Stimulated activated CD8-positive, alpha-beta memory T cell treated with anti-CD3 and anti-CD28 coated beads, Interleukin-12 subunit alpha, Interleukin-12 subunit beta, amount 100 ng/mL, for 4 hours (primary cell): ENCODE measurements at places on chromosomes 12 and 14.

DNA sequence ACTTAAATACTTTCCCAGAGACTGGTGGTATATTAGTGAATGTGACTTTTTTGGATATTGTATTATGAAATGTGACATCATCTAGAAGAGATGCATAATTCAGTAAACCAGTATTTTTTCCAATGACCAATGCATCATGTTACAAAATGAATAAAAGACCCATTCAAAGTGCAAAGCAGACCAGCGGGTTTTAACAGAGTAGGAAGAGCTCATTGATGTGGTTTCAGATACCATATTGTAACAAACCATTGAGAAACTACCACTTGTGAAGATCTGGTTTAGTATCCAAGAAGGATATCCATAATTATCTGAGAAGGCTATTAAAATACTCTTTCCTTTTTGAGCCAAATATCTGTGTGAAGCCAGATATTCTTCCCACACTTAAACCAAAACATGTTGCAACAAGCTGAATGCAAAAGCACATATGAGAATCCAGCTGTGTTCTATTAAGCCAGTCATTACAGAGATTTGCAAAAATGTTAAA is 47.7 kb downstream of the MVK start:
- DNase-seq = no peak

GRCh38 chr14:76974365-76974764 is 54.1 kb downstream of the IRF2BPL start:
- DNase-seq = no peak

DNA sequence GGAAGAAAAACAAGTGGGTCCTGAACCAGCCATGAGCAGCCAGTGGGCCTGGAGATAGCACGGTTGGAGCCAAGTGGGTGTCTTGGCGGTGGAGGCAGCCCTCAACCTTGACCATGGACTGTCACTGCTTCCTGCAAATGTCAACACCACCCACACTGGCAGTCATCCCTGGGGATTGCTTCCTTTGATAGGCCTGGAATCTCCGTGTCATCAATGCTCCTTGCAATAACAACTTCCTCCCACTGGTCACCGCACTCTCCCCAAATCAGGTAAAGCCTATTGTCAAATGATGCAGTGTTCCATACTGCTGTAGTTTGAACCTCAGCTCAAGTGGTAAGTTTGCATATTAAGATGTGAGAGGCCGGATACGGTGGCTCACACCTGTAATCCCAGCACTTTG is 129.1 kb downstream of the NTF3 start:
- DNase-seq = no peak

- no peak for DNase-seq
Observed at GRCh38 chr12:1881936-1882335, 36.5 kb downstream of the CACNA2D4 start.

DNA sequence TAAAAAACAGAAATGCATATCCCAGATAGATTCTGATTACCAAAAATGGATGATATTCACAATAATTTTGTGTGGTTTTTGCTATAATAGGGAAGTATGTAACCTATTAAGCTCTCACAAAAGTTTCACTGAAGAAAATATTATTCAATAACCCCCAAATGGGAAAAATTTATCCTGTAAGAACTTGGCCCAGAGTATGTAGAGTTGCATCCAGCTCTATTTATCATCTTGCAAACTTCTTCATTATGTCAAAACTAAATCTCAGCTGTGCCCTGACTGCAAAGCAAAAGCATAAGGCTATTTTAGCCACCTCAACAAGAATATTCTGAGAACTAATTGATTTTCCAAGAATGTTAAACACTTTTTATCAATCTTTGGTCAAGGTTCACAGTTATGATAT is 199.2 kb downstream of the PAX9 start:
- DNase-seq = no peak

- no peak for DNase-seq
Observed at GRCh38 chr12:87518036-87518435, 511.2 kb downstream of the C12orf50 start.

DNA sequence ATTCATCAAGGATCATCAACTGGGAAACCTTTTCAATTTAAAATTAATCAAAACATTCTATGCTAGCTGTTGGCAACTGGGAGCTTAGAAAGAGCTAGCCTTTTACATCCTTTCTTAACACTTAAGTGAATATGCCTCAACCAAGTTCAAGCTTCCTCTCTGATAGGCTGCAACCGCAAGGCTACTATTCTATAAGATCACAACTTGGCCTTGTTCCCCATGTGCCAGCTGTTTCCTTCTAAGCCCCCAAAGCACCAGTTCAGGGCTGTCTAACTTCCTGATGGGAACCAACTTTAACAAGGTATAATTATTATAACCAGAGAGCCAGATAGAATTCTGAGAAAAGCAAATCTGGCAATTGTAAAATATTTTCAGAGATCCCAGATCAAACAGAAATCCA is 37.0 kb downstream of the KCNC2 start:
- DNase-seq = no peak

- no peak for DNase-seq
Observed at GRCh38 chr12:113231235-113232088, 10.2 kb downstream of the TPCN1 start.

DNA sequence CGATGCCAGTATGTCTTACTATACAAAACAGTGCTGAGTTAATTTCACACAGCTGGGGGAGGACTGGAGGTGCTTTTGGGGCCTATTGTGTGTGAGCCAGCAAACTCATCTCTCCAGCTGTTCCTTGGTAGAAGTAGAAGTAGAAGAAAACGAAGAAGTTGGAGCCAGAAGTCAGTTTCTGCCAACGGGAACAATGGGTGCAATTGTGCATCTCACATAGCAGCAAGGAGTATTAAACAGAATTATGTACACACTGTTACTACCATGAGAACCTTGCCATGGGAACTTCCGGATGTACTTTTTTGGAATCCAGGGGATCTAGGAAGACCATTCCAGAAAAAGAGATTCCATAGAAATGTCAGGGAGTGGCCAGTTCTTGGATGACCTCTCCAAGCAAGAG is 88.6 kb downstream of the VCPKMT start:
- no peak for DNase-seq

- no peak for DNase-seq
Observed at GRCh38 chr14:72965249-72965648, 39.0 kb downstream of the DCAF4 start.

DNA sequence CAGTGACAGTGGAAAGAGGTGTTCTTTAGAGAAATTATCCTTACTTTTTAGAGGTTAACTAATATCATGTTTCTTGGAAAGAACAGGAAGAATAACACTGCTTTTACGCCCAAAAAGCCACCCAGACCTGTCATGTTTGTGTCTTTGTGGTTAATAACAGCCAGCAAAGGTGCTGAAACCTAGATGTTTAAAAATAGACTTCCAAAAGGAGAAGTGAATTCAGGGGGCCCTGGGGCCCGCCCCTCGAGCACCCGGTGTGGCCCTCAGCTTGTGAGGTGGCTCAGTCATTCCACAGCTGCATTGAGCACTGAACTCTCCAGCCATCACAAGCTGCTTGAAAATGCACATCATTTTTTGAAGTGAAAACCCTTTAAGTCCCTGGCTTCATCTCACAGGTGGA is 20.8 kb upstream of the AMN start:
- DNase-seq = no peak

DNA sequence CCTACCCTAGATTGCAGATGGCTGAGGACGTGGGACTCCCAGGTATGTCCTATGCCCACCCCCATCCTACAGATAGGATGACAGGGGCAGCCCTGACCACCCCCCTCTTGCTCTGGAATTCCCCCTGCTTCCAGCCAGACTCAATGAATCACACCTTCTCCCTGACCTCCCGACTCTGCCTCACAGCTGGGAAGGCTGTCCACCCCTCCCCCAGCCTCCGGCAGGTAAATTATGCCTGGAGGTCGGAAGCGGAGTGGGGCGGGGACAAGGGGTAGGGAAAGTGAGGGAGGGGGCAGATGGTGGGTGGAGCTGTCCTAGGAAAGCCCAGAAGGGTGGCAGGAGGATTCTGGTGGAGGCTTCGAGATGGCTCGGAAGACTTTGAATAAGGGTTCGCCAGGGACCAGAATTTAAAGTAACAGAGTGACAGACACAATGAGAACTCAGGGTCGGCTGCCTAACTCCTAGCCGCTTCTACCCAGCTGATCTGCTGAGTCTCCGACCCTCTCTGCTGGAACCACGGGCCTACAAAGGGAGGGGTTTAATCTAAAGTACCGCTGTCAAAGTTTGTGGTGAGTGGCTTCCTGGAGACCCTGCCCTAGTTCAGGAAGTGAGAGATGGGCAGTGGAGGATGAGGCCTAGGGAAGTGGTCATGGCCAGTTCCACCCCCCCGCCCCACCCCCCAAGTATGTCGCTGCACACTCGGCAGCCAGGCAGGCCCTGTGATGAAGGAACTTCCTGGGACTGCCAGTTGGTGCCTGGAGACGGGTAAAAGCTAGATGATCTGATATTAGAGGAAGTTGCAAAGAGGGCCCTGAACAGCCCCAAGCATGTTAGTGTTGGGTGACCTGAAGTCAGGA is 4.2 kb downstream of the PLEKHG3 start:
- DNase-seq = no peak

GRCh38 chr14:22797017-22797917 is 18.0 kb downstream of the SLC7A7 start:
- DNase-seq = no peak
